ENCODE measurements at places on chromosomes 3 and 15.
A peak's percentile ranks its signal among the peaks of the same experiment; 100 is the strongest.

GRCh38 chr3:100737334-100737733 lies 28.0 kb downstream of the TFG start:
- no peak for DNase-seq

- DNase-seq: no peak
These were observed 1135.7 kb upstream of the CADM2 start for GRCh38 chr3:83823095-83823494.

GRCh38 chr3:118882353-118882947 lies 152.2 kb downstream of the IGSF11 start:
- no peak for DNase-seq

- no peak for DNase-seq
These were observed 220.1 kb downstream of the BCHE start for GRCh38 chr3:165617134-165617533.

DNA sequence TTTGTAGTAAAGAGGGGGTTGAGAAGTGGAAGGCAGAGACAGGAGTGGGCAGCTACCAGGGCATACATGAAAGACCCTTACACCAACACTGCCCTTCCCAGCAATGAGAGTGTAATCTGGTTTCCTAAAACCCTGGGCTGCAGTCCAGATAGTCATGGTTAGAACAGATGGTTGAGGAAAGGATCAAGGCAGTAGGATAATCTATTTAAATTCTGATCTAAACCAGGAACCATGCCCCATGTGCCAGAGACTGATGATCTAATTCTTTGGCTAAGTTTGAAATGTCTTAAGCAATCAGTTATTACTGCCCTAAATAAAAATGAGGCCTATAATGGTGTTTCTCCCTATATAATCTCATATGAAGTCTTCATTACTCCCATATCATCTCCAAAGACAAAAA lies 59.6 kb downstream of the PRTG start:
- peak; percentile 80 for DNase-seq

DNA sequence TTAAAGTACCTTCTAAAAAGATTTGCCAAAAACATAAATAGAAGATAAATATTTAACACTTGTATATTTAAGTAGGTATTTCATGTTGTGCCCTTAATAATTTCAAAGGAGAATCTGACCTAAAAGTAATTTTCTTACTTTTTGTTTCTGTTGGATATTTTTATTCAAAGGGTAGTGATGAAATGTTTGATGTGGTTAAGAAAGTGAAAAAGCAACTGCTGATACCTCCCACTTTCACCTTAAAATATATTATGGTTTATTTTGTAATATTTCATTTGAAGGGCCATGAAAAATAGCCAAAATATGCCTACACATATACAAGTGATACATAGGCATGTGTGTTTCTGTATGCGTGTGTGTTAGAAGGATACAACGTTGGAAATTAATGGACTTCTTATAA lies 5.8 kb upstream of the SLITRK3 start:
- DNase-seq: no peak

GRCh38 chr3:119930286-119930685 lies 148.4 kb downstream of the NR1I2 start:
- no peak for DNase-seq

GRCh38 chr3:13189639-13190377 lies 116.6 kb upstream of the IQSEC1 start:
- DNase-seq: no peak

- no peak for DNase-seq
These were observed 57.0 kb downstream of the CD200 start for GRCh38 chr3:112389961-112390360.

- no peak for DNase-seq
These were observed 8.0 kb downstream of the MBNL1 start for GRCh38 chr3:152276681-152277080.

- DNase-seq: no peak
These were observed 113.4 kb downstream of the SRGAP3 start for GRCh38 chr3:9135930-9136525.

DNA sequence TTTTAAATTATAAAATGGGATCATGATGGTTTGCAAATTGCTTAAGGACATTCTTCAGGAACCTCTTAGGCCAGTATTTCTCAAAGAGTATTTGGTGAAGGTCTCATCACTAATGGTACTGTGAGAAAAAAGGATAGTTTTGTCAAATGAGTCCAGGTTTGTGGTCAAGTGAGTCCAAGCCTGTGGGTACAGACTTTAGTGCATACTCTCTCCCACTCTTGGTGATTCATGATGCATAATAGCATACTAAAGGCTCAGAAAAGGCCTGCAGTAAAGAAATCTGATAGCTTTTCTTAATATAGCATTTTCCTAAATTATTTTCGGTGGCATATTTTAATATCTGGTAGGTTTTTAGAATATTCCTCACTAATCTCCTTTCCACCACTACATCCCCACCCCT lies 20.0 kb downstream of the BOC start:
- DNase-seq: no peak

DNA sequence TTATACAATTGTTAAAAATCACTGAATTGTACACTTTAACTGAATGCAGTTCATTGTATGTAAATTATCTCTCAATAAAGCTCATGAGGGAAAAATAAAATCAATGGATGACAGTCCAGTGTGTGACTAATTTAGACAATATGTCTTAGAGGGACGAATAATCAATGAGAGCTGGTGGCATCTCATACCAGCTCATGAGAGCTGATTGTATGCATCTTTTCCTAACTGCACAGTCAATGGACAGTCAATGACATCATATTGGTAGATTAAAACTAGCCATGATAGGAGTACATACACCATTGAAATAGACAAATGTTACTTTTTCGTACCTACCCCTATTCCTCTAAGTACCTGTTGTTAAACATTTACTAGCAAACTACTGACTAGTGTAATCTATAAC lies 946.1 kb downstream of the SQOR start:
- no peak for DNase-seq

DNA sequence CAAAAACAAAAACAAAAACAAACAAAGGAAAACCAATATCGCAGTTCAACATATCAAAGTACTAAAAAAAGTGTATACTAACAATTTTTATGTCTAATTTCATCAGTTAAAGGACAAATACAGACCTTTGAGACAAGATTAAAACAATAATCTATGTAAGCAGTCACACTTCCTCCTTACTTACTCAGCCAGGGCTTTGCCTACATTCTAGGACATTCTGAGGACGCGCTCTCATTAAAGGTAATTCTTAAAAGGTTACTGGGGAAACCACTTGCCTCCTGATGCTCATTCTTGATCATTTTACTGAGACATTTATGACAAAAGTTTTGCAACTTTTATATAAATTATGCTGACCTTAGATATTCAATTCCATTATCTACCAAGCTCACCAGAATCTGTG lies 93.4 kb downstream of the CBLB start:
- DNase-seq: no peak

- no peak for DNase-seq
These were observed 3.3 kb downstream of the ACAD9 start for GRCh38 chr3:128882719-128883118.

DNA sequence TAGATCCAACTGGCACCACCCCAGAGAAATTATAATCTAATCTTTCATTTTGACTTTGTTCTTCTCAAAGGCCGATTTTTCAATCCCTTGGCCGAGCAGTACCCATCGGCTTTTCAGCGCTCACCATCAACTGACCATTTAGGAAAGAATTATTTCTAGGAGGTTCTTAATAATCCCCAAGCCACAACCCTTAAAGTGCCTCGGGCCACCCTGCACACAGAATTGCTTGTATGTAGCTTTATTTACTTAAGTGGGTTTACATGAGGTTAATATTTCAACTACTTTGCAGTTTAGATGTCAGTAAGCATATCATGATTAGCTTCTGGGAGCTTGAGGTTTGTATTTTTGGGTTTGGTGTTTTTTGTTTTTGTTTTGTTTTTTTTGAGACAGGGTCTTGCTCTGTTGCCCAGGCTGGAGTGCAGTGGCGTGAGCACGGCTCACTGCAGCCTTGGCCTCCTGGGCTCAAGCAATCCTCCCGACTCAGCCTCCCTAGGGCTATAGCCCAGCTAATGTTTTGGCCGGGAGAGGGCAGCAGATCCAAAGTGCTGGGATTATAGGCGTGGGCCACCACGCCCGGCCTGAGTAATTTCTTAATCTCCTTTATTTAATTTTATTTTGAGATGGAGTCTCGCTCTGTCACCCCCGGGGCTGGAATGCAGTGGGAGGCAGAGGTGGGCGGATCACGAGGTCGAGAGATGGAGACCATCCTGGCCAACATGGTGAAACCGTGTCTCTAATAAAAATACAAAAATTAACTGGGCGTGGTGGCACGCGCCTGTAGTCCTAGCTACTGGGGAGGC lies 801 bp upstream of the CDAN1 start:
- DNase-seq: no peak

DNA sequence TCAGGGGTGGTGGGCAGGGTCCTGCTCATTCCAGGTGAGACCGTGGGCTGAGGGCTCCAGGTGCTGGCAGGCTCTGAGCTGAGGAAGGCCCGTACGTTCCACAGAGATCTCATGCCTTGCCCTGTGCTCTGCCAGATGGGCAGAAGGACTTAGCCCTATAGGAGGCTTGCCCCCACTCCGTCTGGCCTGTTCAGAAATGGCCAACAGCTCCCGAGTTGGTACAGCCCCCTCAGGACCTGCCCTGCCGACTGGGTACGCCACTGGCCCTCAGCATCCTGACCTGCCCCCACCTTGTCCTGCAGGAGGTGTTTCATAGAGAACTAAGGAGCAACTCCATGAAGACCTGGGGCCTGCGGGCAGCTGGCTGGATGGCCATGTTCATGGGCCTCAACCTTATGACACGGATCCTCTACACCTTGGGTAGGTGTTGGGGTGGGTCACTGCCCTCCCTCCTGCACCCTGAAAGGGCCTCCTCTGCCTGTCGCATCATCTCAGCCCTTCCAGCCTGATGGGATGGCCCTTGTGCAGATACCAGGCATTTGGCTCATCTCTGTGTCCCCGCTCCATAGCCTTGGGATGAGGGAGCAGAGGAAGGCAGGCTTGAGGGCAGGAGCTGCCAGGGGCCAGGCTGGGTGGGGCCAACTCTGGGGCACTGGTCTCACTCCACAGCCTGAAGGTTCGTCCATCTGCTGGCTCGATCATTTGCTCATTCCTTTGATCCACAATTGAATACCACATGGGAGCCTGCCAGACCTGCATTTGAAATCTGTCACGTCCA lies 14.2 kb downstream of the TMEM43 start:
- DNase-seq: no peak

- DNase-seq: no peak
These were observed 68.0 kb downstream of the SLTM start for GRCh38 chr15:58865425-58865880.

DNA sequence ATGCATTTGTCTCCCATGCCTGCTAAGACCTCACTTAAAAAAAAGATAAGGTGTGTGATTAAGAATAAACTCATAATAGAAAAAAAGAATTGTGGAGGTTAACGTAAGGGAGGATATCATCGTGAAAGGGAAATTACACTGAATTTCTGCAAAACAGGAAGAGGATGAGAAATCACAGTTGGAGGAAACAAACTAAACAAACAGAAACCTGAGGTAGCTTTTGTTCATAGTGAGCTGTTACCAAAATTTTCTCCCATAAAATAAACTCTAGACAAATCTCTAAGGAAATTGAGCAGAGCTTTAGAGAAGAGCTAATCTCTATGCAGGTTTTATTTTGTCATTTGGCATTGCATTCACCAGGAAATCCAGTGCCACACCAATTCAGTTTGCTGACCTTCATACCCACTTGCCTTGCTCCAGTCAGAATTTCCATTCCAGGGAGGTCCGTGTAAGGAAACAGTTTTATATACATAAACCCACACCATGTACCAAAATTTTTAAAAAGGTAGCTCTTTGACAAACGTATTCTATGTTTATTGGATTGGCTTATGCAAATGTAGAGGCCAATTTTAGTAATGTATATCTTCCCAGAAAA lies 231.2 kb downstream of the MBNL1 start:
- no peak for DNase-seq

GRCh38 chr3:150495563-150496168 lies 50.6 kb downstream of the SERP1 start:
- peak; percentile 50 for DNase-seq

- no peak for DNase-seq
These were observed 391.4 kb downstream of the KCNH8 start for GRCh38 chr3:19539518-19540392.

GRCh38 chr3:88076712-88077111 lies 17.7 kb downstream of the ZNF654 start:
- DNase-seq: no peak

DNA sequence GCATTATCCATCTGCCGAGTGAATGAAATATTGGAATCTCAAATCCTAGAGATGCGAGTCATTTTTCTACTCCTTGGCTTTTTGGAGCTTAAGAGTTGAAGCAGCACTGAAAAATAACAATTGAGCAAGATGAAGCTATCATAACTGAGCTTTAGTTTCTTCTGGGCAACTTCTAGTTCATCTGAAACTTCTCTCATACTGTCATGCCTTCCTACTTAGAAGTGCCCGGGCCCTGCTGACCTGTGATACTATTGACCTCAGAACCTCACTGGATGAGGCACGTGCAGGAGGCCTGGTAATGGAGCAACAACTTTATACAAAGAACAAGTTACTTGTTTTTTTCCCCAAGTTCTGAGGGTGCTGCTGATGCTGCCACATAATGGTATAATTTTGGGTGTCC lies 48.5 kb upstream of the P3H2 start:
- DNase-seq: no peak

- DNase-seq: no peak
These were observed 84.6 kb downstream of the SLCO3A1 start for GRCh38 chr15:91938136-91938535.

DNA sequence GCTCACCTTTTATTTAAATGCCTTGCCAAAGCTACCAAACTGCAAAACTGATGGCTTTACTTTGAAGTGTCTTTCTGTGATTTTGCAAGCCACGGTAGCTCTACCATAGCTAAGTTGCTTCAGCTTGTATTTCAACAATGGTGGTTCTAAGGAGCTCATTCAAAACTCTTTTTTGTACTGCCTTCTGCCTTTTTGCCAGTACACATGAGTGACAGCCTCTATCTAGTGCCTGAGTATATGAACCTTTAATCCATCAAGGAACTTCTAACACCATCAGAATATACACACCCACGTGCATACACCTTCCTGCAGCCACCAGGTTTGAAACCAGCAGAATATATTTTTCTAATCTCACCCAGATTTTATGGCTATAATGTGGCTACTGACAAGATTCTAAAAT lies 10.4 kb upstream of the NR2F2 start:
- DNase-seq: no peak

DNA sequence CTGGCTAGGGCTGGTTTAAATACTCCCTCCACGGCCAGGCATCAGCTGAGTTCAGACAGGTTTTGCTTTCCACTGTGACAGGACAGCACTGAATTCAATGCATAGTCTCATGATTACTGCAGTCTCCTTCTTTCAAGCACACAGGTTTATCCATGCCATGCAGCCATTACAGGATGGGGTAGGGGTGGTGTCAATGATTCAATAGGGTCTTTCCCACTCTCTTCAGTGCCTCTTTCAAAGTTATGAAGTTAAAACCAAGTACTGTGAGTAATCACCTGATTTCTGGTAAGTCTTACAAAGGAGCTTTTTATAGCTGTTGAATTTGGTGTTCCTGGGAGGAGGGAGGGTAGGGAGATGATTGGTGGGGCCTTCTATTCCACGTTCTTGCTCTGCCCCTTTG lies 47.2 kb downstream of the TMEM212 start:
- DNase-seq: no peak
